ENCODE measurements at places on chromosomes 16 and 17. TPM values are rescaled to one million over a fixed set of nuclear protein-coding genes. Genes with fewer than 3 reads are reported as not detected.

DNA sequence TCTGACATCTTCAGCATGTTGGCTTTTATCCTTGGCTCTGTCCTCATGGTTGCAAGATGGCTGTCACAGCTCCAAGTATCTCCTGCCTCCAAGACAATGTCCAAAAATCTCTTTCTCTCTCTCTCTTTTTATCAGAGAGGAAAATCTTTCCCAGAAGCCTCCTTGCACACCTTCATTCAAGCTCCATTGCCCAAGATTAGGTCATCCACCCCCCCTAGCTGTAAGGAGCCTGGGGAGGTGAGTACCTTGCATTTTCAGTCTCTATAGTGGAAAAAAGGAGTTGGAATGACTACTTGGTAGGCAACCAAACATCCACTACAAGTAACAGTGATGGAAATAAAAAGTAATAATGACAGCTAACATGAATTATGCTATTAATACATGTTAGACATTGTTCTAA, 22.0 kb upstream of the NSMCE1 start:
- H3K27me3 ChIP-seq: no peaks in the 10 kb centered on the region
- no peak for DNase-seq
- no peak overlapping the region for H3K27ac ChIP-seq
- no peak overlapping the region for H3K4me3 ChIP-seq
- peaks cover 7% of the 10 kb centered on the region for H3K36me3 ChIP-seq

DNA sequence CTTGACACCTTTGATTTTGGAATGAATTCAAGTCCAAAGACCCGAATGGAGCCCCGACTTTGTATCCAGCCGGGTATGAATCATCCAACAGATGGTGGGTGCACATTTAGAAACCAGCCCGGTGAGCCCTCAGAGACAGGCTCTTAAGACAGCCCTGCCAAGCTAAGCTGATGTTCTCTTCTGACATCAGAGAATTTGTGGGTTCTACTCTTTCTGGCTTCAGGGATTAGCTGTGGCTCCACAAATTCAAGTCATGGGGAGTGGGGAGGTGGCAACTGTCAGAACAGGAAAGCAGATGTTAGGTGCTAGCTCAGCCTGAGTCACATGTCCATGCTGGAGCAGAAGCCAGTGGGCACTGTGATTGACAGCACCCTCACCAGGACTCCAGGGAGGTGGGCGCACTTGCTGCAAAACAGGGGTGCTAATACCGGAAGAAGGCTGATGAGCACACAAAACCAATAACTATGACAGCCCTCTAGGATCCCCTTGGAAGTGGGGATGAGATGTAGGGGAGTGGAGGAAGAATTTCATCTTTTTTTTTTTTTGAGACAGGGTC, 31.4 kb upstream of the XYLT2 start:
- H3K36me3 ChIP-seq: no peaks in the 10 kb centered on the region
- no peak for DNase-seq
- peaks cover 11% of the 10 kb centered on the region for H3K4me1 ChIP-seq
- peaks cover 10% of the 10 kb centered on the region for H3K27me3 ChIP-seq

DNA sequence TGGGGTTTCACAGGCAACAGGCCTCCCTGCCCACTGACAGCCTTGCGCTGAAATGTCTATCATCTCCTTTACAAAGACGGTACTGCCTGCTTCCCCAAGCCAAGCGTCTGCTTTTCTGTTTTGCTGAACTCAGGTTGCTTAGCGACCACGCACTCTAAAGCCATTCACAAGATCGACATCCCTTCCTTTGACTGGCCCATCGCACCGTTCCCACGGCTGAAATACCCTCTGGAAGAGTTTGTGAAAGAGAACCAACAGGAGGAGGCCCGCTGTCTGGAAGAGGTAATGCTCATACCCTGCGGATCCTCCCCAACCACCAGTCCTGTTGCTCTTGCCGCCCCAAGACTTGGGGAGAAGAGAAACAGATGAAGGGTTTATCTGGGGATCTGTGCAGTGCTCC, 28.7 kb downstream of the TMEM186 start:
- no peak overlapping the region for H3K27ac ChIP-seq
- no peaks in the 10 kb centered on the region for H3K27me3 ChIP-seq
- DNase-seq: no peak
- no peak overlapping the region for H3K4me3 ChIP-seq
- no peaks in the 10 kb centered on the region for H3K36me3 ChIP-seq

- H3K27ac ChIP-seq: no peak overlapping the region
- peaks cover 2% of the 10 kb centered on the region for H3K4me1 ChIP-seq
- no peaks in the 10 kb centered on the region for H3K27me3 ChIP-seq
- no peak for DNase-seq
- peaks cover 4% of the 10 kb centered on the region for H3K36me3 ChIP-seq
Observed at GRCh38 chr16:85048921-85049562, 21.4 kb downstream of the KIAA0513 start.

DNA sequence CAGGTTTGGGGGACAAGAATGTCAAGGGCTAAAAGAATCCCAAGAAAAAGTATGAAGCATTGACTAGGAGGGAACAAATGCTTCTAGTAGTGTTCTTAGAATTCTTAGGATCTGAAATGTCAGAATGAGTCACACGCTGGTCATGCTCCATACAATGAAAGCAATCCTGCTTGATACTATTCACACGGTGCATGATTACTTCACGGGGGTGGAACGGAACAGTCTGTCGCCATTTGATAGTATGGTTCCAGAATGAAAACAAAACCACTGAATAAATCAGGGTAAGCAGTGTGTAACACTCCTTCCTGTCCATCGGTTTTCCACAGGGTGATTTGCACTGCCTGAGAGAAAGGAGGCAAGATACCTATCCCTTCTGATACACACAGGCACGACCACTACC, 22.9 kb upstream of the YWHAE start:
- no peak for DNase-seq
- H3K27ac ChIP-seq: no peak overlapping the region
- no peak overlapping the region for H3K4me3 ChIP-seq
- H3K36me3 ChIP-seq: peaks cover 34% of the 10 kb centered on the region
- peaks cover 2% of the 10 kb centered on the region for H3K4me1 ChIP-seq

ANKFN1 gene
- total RNA-seq: not detected

DHX58 gene
- 105 TPM for total RNA-seq

All from activated CD8-positive, alpha-beta memory T cell treated with anti-CD3 and anti-CD28 coated beads, Interleukin-2, amount 10 ng/mL, durations not matched to agents 7 days and 5 days (primary cell).